ENCODE measurements at places on chromosomes 4 and X.

DNA sequence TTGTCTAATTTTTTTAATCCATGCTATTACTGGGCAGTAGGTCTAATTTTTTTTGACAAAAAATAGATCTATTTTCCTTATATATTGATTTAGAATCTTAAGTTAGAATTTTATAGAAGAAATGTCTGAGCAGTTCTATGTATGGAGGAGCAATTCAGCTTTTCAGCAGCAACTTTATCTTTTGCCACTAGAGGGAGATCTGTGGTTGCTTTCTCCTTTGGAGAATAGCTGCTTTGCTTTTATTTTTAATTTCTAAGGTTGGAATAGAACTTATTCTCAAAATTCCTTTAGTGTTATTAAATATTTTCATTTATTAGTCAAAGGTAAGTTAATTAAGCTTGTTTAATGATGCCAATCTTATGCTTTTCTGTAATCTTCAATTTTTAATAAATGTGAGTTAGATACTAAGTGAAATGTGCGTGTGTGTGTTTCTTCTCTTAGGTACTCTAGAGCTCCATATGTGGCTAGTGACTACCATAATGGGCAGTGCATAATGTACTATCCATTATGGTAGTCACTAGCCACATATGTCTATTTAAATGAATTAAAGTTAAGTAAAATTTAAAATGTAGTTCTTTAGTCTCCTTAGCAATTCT, 29.3 kb downstream of the FAM199X start:
- no peak for DNase-seq

DNA sequence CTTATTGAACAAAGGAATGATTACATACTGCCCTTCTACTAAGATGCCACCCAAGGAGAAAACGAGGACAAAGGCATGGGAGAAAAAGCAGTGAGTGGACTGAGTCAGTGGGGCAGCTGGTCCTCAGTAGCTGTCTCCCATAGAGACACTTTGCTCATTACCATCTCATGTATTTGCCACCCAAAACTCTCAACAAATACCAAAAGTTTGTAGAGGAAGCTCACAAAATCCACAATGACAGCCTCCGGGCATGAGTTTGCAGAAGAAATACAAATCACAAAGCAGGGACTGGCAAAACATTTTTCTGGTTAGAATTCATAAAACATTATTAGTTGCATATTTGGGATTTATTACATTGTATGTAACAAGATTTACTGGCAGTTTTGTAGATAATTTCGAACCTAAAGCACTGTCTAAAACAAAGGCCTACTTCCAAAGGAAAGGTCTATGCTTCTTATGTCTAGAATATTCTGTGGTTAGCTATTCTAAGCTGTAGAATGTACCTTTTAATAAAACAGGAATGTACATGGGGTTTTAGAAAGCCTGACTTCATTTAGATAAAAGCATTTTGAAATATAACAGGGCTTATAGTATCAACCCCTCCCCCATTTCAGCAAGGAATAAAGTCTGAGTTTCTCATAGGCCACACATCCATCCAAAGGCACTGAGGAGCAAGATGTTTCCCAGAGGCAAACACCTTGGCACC, 17.7 kb downstream of the PCDH18 start:
- no peak for DNase-seq

- DNase-seq = no peak
Observed at GRCh38 chr4:121428721-121429120, 47.9 kb upstream of the QRFPR start.

- DNase-seq = no peak
Observed at GRCh38 chrX:84362184-84362838, 139.9 kb downstream of the HDX start.

DNA sequence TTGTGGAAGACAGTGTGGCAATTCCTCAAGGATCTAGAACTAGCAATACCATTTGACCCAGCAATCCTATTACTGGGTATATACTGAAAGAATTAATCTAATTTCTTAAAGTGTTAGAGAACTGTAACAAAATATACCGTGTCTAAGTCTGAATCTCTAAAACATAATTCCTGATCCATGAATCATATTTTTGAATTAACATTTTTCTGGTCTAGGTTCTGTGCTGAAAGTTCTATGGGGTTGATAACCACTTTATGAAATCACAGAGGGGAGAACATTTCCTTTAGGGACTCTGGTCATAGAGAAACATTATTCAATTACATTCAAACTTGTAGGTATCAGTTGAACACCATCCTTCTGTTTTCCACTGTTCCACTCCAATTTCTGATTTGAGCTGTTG, 91.9 kb upstream of the ETNPPL start:
- no peak for DNase-seq

DNA sequence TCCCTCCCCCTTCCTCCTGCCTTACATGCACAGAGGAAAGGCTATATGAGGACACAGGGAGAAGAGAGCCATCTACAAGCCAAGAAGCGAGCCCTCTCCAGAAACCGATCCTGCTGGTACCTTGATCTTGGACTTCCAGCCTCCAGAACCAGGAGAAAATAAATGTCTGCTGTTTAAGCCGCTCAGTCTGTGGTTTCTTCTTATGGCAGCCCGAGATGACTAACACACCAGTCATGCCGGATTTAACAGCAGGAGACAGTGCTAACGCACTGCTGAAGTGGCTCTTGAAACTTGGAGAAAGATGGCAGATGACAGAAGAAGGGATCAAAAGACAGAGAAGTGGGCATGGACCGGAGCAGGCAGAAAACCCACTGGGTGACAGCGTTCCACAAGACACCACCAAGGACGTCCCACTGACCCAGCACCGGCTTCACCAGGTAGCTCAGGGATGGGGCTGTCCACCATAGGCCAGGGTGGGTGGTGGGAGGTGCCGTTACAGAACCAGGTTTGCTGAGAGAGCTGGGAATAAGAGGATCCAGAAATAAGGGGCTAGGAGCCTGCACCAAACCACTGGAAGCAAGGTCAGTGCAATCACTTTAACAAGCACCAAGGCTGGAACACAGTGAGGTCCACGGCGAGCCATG, 6.2 kb upstream of the MAN2B2 start:
- DNase-seq = no peak

- DNase-seq = no peak
Observed at GRCh38 chr4:86026720-86027119, 333.1 kb downstream of the MAPK10 start.

GRCh38 chr4:38818441-38818976, 13.9 kb upstream of the TLR1 start:
- DNase-seq = no peak

DNA sequence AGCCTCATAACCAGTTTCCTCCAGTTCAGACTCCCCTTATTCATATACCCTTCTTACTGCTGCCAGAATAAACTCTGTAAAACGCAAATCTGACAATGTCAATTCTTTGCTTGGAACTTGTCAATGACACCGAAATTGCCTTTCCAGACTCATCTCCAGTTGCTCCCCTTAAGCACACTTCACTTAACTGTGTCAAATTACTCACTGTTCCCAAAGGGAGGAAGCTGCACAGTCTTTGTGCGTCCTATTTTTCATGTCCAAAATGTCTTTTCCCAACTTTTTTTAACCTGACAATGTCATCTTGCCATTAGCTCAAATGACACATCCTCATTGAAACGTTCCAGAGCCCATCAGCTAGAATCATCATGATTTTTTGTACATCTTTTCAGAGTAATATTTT, 867.3 kb downstream of the RPA4 start:
- DNase-seq = no peak

GRCh38 chr4:7781366-7781765, 158.3 kb downstream of the AFAP1 start:
- no peak for DNase-seq

DNA sequence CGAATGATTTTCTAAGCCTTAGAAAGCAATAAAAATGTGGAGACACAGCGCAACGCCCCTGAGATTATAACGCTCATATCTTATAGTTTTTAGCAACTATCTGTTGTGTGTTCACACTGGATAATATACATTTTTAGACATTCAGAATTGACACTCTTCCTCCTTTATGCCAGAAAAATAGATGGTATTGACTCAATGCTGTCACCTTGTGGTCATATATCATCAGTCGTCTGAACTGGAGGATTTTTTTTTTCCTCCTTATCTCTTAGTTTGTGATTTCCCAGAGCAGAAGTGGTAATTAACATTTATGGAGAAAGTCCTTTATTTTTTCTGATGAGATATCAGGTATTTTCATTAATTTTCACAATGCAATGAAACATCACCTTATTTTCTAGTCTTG, 759.6 kb downstream of the RAB28 start:
- DNase-seq = no peak

DNA sequence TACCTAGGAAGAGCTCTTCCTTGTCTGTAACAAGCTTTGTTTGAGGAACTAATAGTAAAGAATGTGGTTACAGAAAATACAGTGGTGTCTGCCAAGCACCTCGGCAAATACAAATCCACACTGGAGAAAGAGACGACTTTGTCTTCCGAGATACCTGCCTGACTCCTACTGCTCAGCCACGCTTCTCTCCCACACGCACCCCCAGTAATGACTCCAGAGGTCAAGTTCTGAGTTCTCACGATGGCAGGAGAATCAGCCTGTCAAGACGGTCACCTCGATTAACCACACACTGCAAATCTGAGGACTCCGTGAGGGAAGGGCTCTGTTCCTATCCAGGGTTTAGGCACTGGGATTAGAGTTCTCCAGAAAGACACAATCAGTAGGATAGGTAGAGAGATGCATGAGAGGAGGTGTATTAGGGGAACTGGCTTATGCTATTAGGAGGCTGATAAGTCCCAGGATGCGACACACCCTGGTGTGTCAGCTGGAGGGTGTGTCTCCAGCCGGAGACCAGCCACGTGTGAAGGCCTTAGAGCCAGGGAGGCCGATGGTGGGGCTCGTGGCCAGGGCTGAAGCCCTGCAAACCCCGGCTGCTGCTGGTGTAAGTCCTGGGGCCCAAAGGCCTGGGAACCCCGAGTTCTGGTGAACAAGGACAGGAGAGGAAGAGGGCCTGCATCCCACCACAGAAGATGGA, 8.4 kb upstream of the TRIML2 start:
- DNase-seq = no peak

GRCh38 chr4:159360549-159360948, 257.7 kb downstream of the RAPGEF2 start:
- DNase-seq = no peak

GRCh38 chrX:136781180-136781797, 557 bp upstream of the ARHGEF6 start:
- DNase-seq = no peak

DNA sequence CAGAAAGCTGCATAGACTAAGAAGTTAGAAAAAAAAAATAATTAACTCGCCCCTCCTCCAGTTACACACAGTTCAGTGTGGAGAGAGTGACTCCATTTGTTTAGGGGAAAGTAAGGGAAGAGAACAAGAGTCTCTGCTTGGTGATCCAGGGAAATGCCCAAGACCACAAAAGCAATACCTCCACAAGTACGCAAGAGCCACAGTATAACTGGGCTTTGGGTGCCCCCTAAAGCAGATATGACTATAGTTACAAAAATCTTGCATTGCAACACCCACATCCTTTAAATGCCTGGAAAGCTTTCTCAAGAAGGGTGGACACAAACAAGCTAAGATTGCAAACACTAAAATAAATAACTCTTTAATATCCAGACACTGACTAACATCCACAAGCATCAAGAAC, 164.2 kb upstream of the NRK start:
- no peak for DNase-seq

GRCh38 chrX:110858565-110858964, 62.9 kb upstream of the CHRDL1 start:
- no peak for DNase-seq

DNA sequence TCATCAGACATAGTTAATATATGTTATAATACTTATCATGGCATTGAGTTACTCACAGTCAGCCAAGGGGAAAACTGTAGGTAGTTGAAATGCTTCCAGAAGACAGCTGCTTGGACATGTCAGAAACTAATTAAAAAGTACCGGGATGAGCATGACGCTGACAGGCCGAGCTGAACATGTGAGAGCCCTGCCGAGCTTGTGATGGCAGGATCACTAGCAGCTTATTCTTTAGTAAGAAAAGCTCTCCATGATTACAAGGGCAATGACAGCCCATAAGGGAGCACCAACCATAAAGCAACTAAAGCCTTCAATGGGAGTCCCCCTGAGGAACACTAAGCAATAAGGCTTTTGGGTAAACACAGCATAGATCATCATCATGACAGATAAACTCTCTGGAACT, 435.6 kb downstream of the TLL1 start:
- DNase-seq = no peak

GRCh38 chrX:73289039-73289438, 74.4 kb upstream of the NAP1L2 start:
- DNase-seq = no peak

- DNase-seq = no peak
Observed at GRCh38 chr4:149498246-149498645, 317.4 kb downstream of the IQCM start.

GRCh38 chrX:3990569-3990968, 277.1 kb upstream of the PRKX start:
- no peak for DNase-seq

DNA sequence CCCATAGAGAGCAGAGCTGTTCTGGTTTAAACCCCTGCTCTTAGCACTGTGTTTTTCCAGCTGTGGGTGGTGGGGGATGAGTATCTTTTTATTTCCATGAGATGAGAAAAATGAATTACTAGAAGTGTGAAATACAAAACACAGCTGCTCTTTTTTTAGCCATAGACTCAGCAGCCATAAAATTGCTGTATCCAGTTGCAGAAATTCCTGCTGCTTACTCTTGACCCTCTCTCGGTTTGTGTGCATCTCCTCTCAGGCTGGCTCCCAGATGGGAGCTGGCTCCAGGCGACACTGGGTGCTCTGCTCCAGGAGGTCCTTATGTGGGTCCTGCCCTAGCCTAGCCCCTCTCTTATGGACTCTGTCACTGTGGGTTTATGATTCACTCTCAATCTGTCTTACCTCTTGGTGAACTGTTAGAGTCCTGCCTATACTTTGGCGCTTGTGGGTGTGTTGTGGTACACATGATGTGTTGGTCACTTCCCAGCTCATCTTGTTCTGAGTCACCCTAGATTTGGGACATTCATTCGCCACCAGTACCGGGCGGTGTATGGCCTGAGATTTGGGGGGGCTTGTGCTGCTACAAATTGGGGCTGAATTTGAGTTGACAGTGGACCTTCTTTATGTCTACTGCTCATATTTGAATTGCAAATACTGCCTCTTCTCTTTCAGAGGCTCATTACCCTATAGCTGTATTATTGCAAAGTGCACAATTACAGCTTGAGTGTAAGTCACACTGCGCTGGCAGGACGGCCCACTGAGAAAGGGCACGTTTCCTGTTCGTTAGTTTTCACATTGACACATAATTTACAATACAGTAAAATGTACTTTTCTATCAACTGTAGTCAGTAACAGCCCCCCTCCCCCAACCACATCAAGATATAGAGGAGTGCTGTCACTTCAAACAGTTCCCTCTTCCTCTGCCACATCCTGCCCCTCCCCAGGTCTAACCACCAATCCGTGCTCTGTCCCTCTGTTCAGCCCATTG, 46.9 kb upstream of the MSANTD1 start:
- DNase-seq = peak; percentile 56

- DNase-seq = no peak
Observed at GRCh38 chr4:55801498-55801897, 18.1 kb upstream of the EXOC1L start.
